ENCODE measurements at places on chromosomes 13 and 19.

- no peak for DNase-seq
Measured at GRCh38 chr13:74068471-74068870, 65.7 kb downstream of the KLF12 start.

- no peak for DNase-seq
Measured at GRCh38 chr13:55439450-55439849, 1701.3 kb upstream of the PRR20A start.

DNA sequence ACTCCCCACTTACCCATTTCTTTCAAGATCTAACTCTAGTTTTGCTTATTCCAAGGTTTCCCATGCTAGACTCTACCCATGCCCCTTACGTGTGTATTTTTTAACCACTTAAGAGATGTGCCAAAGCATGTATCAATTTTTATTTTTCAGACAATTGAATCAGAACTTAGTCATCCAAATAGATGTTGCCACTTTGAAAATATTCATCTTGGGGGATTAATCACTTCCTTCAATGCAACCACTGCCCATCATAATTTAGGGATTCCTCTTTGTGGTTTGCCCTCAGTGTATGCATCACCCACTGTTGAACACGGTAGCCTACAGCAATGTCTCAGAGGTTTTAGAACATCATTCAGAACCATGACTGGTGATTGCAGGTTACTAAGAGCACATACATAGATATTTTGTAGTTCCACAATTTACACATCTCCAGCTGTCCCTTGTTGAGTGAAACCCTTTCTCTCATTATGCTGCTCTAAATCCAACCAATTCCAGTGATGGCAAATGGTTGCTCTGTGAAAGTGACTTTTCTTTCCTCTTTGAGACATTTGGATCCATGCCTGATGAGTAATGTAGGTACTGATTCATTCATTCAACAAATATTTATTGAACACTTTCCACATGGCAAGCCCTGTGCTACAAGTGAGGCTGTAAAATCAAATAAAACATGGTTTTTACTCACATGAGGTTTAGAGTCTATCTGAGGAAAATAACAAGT, 60.6 kb upstream of the SERP2 start:
- no peak for DNase-seq

DNA sequence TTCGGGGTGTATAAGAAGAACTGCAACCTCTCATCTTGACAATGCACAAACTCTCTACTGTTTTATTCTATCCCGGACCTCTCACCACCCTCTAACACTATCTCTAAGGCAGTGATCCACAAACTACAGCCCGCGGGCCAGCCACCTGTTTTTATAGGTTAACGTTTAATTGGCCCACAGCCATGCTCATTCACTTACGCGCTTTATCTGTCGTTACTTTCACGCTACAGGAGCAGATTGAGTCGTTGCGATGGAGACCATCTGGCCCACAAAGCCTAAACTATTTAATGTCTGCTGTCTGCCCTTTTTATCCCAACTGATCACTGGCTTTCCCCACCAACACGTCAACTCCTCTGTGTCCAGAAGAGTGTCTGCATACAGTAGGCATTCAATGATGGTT, 158.9 kb downstream of the CACNA1A start:
- no peak for DNase-seq

DNA sequence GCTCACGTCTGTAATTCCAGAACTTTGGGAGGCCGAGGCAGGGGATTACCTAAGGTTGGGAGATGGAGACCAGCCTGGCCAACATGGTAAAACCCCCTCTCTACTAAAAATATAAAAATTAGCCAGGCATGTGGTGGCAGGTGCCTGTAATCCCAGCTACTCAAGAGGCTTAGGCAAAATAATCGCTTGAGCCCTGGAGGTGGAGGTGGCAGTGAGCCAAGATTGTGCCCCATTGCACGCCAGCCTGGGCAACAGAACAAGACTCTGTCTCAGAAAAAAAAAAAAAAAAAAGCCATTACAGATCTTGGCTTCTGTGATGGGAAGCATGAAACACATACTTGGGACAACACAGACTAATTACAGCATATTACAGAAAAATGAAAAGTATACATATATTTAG, 1404.5 kb upstream of the SPRY2 start:
- no peak for DNase-seq

- no peak for DNase-seq
Measured at GRCh38 chr19:2195914-2196313, 32.2 kb downstream of the DOT1L start.

- no peak for DNase-seq
Measured at GRCh38 chr13:65921933-65922332, 1308.2 kb downstream of the PCDH9 start.

DNA sequence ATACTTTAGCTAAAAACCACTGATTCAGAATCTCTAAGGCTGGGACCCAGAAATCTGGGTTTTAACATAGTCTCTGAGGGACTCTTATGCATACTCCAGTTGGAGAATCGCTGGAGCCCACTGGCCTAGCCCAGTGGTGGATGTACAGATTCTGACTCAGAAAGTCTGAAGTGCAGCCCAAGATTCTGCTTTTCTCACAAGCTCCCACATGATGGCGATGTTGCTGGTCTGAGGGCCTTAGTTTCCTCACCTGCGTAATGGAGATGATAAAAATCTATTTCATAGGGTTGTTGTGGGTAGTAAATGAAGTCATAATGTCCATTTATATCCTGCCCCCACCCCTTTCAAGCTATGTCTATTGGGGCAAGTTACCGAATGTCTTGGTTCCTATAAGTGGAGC, 7.7 kb upstream of the CDADC1 start:
- DNase-seq = peak; percentile 36

DNA sequence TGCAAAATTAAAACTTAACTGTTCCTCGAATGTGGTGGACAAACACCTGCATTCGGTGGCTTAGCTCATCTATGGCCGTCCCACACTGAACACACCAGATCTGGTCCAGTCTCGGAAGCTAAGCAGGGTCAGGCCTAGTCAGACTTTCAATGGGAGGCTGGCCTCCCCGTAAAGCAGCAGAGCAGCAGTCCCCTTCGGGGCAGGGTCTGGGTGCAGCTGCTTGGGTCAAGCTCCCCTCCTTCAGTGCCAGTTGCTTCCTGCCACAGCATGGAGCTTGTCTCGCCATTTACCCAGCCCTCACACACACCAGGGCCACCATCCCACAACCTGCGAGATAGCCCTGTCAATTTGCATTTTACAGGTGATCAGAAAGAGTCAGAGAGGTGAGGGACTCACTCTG, 93.2 kb downstream of the TUBA3C start:
- DNase-seq = no peak

- DNase-seq = no peak
Measured at GRCh38 chr13:80117515-80117914, 223.4 kb downstream of the SPRY2 start.

DNA sequence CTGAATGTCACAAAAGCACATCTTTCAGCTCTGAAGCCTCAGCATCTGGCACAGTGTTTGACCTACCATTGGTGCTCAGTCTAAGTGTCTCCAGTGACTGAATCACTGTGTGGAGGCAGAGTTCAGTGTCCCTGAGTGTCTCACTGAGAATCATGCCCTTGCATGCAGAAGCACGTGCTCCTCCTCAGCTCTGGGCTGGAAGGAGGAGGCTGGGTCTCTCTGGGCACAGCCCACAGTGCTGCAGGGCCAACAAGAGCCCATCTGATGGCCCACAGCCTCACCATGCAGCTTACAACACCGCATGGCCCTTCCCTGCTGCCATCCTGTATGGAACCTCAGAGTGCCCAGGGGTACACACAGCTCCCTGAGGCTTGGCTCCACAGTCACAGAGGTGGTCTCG, 86.1 kb downstream of the TEX26 start:
- no peak for DNase-seq

GRCh38 chr19:48738557-48739403, 1.6 kb downstream of the RASIP1 start:
- peak; percentile 100 for DNase-seq

DNA sequence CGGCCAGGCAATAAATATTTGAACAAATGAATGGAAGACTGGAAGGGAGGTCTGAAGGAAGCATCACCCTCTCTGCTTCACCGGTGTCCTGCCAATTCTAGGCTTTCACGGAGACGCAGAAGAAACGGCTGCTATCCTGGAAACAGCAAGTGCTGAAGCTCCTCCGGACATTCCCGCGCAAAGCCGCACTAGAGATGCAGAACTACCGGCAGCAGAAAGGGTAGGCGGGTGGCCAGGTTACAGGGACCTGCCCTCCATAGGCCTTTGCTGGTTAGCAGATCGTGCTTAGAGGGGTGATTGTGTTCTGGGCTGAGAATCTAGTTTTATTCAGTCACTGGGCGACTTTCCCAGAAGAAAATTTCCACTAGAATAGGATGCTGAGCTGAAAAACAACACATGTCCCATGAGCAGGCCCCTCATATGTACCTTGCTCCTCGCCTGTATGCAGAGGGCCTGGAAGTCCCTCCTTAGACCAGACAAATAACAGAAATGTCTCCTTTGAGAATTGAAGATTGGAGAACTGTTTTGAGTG, 11.0 kb downstream of the PAF1 start:
- no peak for DNase-seq

- DNase-seq = no peak
Measured at GRCh38 chr19:573519-573825, 1.1 kb downstream of the BSG start.

DNA sequence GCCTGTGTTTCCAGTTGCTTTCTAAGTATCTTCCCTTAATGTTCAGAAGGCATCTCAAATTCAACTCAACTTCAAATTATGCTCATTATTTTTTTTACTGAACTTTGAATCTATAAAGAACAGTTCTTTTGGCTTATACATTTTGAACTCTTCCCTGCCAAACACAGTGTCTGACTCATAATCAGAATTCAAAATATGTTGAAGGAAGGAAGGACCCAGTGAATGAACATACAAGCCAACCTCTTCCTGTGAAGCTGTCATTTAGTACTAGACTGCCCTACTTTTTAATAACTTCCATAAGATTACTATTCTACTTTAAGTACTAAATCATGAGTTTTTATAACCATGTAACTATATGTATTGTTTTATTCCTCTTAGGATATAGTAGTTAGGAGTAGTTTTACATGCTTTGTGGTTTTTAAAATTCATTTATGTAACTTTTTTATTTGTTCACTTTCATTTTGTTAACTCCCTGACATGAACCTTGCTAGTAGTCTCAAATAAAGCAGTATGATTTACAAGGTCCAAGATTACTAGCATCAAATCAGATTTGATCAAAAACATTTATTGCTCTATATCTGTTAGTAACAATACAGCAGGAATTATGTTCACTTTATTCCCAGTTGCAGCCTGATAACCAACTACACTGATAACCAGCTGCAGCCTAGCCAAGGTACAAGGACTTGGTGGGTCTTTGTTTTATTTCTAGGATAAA, 6.4 kb downstream of the NUDT15 start:
- DNase-seq = no peak

DNA sequence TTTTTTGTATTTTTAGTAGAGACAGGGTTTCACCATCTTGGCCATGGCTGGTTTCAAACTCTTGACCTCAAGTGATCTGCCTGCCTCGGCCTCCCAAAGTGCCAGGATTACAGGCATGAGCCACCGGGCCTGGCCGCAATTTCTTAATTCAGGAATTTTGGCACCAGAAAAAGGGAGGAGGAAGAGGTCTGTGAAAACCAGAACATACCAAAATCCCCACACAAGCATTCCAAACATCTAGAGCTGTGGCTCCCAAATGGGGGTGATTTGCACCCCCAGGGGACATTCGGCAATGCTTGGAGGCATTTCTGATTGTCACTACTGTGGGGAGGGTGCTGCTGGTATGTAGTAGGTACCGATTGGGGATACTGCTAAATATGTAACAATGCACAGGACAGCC, 40.2 kb upstream of the ABCC4 start:
- no peak for DNase-seq

DNA sequence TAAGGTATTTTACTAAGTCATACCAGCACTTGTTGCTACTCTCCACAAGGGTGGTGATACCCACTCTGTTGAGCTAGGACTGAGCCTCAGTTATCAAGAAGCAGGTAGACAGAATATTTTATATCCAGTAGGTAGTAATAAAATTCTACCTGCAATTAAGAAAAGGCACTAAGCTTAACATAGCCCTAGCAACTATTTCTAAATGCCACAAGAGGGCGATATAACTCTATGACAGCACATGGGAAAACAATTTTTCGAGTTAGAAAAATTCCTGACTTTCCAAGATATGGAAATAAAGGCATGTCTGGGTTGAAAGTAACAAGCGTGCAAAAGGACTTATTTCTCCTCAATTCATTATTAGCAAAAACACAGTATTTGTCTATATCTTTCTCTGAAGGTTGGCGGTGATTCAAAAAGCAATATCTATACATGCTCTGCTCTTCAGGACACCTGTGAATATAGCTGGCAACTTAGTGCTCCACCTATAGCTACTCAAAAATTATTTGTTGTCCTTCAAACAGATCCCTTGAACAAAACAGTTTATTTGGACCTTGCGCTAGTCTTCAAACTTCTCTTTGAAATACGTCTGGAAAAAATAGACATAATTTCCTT, 14.7 kb downstream of the CCDC169 start:
- DNase-seq = peak; percentile 15

DNA sequence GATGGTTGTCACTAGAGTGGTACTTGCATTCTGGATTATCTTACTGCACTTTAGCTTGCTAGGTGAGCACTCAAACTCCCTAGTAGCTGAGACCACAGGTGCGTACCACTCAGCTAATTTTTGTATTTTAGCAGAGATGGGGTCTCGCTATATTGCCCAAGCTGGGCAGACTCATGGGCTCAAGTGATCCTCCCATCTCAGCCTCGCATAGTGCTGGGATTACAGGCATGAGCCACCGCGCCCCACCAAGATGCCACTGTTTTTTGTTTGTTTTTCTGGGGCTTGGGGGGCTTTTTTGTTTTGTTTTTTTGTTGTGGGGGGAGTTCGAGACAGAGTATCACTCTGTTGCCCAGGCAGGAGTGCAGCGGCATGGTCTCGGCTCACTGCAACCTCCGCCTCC, 17.8 kb downstream of the LYPD3 start:
- no peak for DNase-seq

GRCh38 chr13:109366525-109366924, 419.9 kb downstream of the IRS2 start:
- DNase-seq = no peak

DNA sequence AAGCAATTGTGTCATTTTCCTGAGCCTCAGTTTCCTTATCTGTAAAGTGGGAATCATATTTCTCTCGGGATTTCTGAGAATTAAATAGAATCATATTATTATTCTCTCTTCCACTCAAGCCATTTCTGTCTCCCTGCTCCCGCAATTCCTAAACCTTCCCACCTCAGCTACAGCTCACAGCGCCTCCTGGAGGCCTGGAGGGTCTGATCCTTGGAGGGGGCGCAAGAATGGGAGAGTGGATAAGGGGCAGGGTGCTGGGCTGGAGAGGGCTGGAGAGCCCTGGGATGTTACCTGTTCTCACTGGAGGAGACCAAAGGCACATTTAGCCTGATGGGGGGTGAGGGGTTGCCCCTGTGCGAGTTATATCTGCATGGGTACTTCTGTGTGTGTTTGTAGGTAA, 31.1 kb upstream of the CYP2S1 start:
- DNase-seq = no peak

GRCh38 chr19:44924243-44924725, 9.9 kb downstream of the APOC1 start:
- no peak for DNase-seq

GRCh38 chr13:31848621-31849020, 109.3 kb downstream of the RXFP2 start:
- DNase-seq = no peak

Measured in GM20000 (cell line).